ENCODE measurements at places on chromosomes 1 and 21.

- no peak for DNase-seq
Observed at GRCh38 chr1:48676376-48676775, 100.3 kb downstream of the BEND5 start.

DNA sequence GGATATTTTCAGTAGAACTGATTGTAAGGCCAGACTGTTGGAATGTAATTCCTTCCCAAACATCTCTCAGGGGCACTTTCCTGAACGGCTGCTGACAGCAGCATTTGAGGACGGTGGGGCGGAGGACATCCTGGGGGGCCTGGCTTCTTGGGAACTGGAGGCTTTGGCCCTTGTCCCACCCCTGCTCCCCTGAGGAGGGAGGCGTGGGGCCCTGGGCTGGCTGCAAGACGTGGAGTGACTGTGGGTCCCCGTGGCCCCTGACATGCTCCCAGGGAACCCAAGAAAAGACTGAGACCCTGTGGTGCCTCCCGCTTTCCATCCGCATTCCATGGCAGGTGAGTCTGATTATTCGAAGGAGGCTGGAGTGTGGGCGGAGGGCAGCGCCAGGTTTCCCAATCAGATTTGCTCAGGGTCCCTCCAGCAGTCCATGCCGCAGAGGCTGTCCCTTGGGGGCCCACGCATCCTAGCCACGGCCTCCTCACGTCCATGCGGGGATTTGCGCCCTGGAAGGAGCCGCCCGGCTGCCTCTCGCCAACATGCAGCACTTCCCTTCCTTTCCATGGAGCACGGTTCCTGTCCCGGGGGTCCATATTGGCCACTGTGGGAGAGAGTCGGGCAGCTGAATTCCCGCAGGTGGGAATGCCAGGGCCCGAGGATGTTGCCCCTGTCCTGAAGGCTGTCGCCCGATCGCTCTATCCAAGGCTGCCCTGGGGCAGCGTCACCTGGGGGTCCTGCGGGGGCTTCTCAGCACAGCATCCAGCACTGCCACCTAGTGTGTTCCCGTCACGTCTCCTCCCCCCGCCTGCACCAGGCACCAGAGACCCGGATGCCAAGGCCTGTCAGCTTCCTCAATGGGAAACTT lies 69.0 kb downstream of the FAAP20 start:
- no peak for DNase-seq

- no peak for DNase-seq
Observed at GRCh38 chr1:12417389-12417788, 187.6 kb downstream of the VPS13D start.

DNA sequence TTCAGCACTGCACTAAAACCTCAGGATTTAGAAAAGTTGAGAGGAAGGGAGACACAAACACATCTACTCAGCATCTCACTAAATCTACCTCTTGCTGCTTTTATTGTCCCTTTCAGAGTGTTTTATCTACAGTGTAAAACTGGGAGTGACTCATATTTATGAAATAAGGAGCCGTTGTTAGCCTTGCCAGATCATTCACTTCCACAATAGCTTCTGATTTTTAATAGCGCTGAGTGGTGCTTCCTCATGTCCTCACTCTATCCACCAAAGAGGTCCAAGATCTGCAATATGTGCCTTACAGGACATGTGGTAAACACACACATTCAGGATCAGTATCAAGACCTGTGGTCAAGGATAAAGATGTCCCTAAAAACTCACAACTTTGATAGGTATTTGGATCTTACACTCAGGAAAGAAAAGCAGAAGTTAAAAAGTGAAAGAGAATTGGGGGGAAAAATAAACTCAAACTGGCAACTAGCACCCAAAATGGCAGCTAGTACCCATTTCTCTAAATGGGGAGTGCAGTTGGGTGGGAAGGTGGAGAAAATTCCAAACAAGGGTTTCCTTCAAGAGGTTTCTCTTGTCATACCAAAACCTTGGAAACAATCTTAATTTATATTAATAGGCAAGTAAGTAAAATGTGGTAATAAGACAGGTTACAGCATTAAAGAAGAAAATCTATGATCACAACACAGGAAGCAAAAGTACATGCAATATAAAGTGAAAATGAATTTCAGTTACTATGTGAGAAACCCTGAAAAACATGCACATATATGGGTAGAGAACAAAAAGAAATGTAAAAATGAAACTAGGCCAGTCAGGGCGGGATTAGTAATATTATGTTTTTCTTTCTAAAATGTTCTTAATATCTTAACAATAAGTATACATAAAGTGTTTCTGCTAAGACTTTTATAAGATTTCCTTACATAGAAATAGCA lies 15.9 kb downstream of the DUSP10 start:
- DNase-seq, result no peak

- no peak for DNase-seq
Observed at GRCh38 chr1:172394141-172394751, 26.2 kb upstream of the C1orf105 start.

Data from NCI-H1436 treated with DMSO at 0.1 percent for 48 hours (cell line).